Urothelium cell line (cell line): ENCODE measurements at places on chromosomes 6 and 20.

- DNase-seq: no peak
These were observed 34.2 kb downstream of the PAX1 start for GRCh38 chr20:21739682-21740081.

- no peak for DNase-seq
These were observed 309.3 kb downstream of the HDGFL1 start for GRCh38 chr6:22878706-22879105.

DNA sequence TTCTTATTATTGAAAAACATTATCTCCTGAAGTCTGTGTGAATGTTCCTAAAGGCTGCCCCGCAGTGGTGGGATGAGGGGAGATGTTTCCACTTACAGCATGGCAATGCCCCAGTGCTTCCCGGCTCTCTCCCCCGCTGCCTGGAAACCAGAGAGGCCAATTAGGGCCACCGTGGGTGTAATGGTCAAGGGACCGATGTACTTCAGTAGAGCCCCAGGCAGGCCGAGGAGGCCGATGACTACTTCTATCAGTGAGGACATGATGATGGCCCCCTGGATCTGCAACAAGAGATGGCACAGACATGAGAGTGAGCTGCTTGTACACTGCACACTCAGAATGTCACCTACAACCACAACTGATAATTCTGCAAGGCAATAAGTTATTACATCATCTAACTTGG, 117.8 kb downstream of the SLC23A2 start:
- no peak for DNase-seq

DNA sequence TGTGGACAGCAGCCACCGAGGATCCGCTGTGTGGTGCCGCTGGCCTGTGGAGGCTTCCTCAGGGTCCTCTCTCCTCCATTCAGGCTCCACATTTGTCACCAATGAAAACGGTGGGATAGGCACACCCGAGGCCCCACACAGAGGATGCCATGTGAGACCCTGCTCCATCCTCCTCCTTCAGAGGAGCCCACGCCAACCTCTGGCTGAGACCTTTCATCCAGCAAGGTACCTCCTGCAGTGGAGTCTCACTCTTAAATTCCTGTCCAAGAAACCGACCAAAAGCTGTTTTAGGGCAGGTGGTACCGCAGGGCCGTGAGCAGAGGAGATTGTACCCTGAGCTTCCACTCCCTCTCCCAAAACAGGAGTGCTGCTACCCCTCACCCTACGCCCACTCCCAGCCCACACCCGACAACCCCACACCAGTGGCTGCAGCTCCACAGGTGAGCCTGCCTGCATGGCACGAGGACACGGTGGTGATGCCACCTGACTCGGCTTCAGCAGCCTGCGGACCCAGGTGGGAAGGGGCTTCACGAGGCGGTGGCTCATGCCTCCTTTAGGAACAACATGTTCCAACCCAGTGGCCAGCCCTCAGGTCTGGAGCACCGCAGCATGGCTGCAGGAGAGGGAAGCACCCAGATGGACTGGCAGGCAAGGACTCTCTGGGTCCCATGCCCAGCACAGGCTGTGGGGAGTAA, 237.6 kb upstream of the AFDN start:
- no peak for DNase-seq

- no peak for DNase-seq
These were observed 63.1 kb downstream of the ASCC3 start for GRCh38 chr6:100818066-100818465.
